ENCODE measurements at places on chromosomes 4 and X.

- no peak for DNase-seq
These were observed 20.1 kb upstream of the ARAF start for GRCh38 chrX:47540754-47541538.

GRCh38 chr4:77623091-77623490 lies 17.5 kb downstream of the CXCL13 start:
- DNase-seq: no peak

GRCh38 chr4:107068116-107068515 lies 32.0 kb upstream of the DKK2 start:
- DNase-seq: no peak

DNA sequence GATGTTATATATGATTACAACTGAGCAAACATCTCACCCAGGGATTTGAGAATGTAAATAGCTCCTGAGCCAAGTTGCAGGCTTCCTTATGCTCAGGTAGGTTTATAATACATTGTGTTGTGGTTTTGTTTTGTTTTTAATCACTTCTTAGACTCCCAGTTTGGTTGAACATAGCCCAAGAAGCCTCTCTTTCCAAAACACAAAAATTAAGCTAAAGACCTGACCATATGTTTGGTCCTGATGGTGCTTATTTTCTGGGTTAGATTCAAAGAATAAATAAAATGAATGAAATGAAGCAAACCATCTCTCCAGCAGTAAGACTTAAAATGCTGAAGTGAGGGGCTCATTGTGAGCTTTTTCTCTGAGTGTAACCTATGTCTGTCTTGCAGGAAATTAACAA lies 93.5 kb downstream of the GRXCR1 start:
- no peak for DNase-seq

GRCh38 chr4:166324321-166324720 lies 451.3 kb downstream of the TLL1 start:
- no peak for DNase-seq

GRCh38 chrX:70826715-70827114 lies 81.8 kb downstream of the TEX11 start:
- no peak for DNase-seq

DNA sequence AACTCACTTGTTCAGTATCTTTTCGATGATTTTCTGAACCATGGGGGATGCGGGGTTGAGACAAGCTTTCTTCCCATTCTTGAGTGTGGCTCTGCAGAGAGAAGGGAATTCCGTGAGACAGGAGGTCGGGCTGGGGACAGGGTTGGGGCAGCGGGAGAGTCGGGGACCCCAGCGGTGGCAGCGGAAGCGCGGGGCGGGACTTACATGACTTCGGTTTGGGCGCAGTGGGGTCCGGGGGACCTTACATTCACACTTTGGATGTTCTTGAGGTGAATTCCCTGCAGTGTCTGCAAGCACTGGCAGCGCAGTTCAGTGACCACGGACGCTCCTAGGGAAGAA lies 434 bp downstream of the CXCL3 start:
- DNase-seq: no peak

DNA sequence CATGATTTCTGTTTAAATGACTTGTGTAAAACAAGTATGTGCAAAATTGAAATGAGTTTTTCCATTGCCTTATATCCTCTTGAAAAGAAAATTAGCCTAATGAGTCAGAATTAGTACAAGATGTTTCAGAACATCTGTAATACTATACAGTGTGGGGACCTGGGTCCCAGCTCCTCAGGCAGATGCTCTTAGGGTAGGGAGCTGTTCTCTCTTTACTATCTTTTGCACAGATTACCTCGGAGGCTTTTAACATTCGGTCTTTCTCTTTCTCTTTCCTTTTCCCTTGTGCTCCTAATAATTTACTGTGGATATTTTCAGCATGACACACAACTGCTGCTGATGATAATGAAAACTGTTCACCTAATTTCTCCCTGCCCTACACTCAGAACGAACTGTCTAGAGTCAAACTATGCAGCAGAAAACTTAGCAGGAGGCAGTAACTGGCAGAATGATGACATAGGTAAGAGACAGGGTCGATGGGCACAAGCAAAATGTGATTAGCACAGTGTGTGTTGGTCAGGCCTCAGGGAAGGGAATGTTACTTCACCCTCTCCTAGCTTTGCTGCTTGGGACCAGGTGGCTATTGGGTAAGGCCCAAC lies 455.3 kb downstream of the PDHA2 start:
- DNase-seq: no peak

DNA sequence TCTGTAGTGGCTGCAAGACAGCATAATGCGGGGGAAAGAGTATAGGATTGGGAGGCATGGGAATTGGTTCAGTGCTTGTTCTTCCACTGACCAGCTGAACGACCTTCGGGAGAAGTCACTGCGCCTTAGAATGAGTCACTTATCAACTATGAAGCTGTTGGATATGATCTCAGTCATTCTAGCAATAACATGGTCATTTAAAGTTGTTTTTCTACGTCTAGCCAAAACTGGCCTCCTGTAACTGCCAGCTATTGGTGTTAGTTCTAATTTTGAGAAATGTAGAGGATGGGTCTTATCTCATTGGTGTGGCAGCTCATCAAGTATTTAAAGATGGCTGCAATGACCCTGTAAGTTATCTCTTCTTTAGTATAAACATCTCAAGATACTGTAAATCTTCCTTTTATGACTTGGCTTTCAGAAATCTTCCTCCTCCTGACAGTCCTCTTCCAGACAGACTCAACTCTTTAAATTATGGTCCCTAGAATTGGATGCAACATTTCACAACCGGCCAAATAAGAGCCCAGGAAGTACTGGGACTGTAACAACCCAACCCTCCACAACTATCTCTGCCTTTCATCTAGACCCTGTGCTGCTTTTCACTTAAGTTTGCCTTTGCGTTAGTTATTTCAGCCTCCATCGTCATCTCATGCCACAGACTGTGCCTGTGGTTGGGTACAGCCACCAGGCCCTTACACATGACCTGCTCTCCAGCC lies 243.3 kb downstream of the CBR4 start:
- no peak for DNase-seq

DNA sequence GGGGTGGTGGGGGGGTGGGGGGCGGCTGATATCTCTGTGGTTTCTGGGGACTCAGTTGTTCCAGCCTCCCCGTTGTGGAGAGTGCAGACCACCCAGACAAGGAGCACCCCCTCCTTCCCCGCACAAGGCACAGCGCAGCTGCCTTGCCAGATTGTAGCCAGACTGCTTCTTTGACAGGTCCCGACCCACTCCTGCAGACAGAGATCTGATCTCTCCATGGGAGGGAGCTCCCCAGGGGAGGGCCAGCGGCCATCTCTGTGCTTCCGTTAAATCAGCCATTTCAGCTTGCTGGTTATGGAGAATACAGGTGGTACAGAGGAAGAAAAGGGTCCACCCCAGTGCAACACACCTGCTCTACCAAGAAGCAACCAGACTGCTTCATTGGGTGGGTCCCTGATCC lies 80.8 kb downstream of the FGF16 start:
- no peak for DNase-seq

DNA sequence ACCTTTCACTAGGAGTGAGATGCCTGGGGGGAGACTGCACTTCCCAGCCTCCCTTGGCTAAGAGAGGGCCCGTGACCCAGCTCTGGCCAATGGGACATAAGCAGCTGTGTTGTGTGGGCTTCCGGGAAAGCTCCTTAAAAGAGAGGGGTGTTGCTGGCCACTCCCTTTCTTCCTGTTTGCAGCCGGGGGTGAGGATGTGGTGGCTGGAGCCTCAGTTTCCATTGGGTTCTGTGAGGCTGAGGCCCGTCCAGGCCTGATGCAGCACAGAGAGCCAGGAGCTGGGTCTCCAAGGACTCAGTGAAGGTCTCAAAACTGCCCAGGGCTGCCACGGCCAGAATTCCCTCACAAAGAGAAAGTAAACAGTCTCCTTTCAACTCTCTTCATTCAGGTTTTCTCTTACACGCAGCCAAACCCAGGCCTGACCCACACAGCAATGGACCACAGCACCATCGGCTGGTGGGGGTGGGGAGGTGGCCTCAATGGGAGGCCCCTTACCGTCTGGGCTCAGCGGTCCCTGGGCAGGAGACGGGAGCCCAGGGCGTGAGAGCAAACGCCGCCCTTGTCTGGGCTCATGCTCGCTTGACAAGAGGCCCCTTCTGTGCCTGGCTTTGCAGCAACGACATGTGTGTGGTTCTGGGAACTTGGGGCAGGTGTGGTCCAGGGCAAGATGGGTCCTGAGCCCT lies 6.6 kb downstream of the NKX1-1 start:
- DNase-seq: no peak

DNA sequence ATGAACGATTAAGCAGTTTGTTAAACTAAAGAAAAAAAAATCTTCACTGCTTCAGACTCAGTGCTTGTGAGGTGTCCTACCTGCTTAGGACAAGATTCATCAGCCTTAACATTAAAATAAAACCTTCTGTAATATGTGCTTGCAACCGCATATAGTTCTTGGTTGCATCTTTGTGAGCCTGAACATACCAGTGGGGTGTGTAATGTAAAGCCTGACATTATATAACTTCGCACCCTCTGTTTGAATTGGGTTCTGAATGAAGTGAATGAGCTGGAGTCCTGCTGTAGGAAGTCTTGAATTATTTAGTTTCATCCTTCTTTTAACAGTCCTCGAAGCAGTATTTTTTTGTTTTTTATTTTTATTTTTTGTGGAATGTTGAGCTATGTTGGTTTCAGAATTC lies 3.1 kb downstream of the KDM6A start:
- DNase-seq: no peak

- DNase-seq: peak; percentile 73
These were observed 19.3 kb upstream of the CSF2RA start for GRCh38 chrX:1249101-1249887.

DNA sequence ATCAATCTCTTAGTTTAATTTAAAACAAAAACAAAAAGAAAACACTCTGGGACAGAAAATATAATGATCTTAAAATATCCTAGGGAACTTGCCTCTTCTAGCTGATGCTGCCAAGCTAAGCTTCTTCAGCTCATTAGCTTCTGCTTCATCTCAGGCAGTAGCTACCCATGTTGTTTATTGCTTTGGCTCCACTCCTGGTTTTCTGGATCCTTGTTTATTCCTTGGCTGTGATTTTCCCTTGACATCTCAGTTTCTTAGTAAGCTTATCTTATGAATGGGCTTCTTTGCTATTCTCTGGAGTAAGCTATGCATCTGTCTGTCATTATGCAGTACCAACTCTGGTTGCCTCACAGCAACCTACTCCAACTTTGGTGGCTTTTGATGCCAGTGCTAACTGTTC lies 5.1 kb upstream of the MTHFD2L start:
- no peak for DNase-seq

GRCh38 chr4:15799141-15799540 lies 21.0 kb downstream of the CD38 start:
- no peak for DNase-seq

GRCh38 chr4:157832596-157832995 lies 340.2 kb downstream of the GASK1B start:
- no peak for DNase-seq

GRCh38 chr4:52251864-52252263 lies 200.8 kb downstream of the SPATA18 start:
- DNase-seq: no peak

DNA sequence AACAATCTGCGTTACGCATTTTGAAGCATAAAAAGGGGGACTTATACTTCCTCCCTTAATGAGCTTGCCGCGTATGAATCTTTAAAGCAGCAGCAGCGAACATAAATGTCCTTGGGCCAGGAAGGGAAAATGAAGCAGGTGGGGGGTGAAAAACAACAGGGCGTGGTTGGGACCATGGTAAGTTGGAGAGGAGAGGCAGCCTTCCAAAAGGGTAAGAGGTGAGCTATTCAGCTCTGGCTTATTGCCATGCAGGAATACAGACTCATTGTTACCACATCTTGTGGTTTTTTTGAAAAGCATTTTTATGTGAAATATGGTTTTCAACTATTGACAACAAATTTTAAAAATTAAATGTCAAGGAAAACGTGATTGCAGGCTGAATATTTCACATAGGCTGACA lies 710.7 kb upstream of the FAM241A start:
- DNase-seq: no peak

GRCh38 chr4:117328333-117328732 lies 243.0 kb upstream of the TRAM1L1 start:
- no peak for DNase-seq

DNA sequence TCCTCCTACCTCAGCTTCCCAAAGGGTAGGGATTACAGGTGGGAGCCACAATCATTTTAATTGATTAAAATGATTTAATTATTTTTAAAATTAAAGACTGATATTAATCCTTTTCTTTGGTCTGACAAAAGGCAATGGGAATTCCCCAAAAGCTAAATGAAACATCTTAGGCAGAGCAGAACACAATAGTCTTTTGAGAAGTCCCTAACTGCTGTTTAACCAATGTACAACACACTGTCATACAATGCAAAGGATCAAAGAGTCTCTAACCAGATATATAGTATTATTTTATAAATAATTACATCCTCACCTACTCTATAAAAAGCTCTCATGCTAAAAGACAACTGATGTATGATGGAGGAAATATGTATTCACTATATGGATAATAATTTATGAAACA lies 47.0 kb downstream of the THAP9 start:
- no peak for DNase-seq

DNA sequence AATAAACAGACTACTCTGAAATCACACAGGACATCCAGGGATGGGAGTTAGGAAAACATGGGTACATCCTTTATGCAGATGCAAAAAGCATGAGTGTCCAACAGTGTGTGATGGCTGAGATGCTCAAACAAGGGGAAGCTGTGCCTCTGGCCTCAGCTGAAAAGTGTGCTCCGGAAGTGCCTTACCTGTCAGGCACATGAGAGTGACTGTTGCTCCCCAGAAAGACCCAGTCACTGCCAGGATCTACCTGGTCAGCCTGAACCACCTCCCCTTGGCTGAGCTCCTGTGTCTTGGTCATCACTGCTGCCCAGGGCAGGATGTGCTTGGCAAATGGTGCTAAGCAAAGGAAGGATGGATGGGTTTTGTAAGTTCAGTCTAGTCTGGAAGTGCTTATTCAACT lies 4.0 kb downstream of the PPP2R2C start:
- no peak for DNase-seq

DNA sequence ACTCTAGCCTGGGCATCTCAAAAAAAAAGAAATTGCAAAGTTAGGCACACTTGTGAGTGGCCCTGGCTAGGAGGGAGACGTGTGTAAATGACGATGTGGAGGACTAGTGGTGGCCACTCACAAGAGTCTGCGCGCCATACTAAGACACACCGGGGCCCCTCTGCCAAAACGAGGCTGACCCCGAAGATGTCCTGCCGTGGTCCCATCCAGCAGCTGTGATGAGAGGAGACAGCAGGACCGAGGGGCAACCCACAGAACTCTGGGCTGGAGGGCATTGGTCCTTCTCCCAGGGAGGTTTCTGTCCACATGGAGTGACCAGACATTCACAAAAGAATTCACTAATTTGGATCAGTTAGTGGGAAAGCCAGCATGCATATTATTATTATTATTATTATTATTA lies 47.4 kb downstream of the NOP14 start:
- no peak for DNase-seq

- no peak for DNase-seq
These were observed 27.1 kb downstream of the TMEM271 start for GRCh38 chr4:548976-549375.
